ENCODE measurements at places on chromosomes 6 and 20.

DNA sequence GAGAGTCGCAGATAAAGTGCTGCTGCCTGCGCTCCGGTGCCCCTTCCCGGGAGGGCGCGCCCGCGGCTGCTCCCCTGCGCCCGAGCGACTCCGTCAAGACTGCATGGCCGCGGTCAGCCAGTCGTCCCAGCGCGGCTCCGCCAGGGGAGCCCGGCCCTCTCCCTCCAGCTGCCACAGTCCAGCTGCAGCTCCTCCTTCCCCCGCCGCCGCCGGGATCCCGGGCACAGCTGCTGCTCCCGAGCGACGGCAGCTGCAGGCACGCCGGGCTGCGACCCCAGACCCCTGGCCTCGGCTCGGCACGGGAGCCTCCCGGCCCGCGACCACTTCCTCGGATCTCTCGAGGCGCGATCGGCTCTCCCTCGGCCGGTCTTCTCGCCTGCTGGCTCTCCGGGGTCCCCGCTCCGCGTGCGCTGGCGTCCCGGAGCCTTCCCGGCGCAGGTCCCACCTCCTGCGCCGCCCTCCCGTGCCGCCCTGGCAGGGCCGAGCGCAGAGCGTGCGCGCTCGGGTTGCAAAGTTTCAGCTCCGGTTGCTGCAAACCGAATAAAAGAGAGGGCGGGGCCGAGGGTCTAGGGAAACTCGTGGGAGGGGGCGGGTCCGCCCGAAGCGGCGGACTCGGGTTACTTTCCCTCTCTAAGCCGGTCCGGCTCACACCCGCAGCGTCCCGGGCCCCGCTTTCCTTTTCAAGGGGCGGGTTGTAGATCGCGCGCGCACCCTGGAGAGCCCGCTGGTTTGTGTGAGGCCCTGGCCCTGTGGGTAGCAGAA, at the start of gene CNKSR3:
Gene CNKSR3, minus strand, starts transcription at position 542 of the 762 bp plus-strand sequence. CDS start 571 bp downstream, outside the sequence.
- no peak for DNase-seq

- DNase-seq: no peak
These were observed 84.7 kb upstream of the MRAP2 start for GRCh38 chr6:83948851-83949250.

GRCh38 chr20:59813948-59814839, 119.2 kb downstream of the SYCP2 start:
- DNase-seq: no peak

DNA sequence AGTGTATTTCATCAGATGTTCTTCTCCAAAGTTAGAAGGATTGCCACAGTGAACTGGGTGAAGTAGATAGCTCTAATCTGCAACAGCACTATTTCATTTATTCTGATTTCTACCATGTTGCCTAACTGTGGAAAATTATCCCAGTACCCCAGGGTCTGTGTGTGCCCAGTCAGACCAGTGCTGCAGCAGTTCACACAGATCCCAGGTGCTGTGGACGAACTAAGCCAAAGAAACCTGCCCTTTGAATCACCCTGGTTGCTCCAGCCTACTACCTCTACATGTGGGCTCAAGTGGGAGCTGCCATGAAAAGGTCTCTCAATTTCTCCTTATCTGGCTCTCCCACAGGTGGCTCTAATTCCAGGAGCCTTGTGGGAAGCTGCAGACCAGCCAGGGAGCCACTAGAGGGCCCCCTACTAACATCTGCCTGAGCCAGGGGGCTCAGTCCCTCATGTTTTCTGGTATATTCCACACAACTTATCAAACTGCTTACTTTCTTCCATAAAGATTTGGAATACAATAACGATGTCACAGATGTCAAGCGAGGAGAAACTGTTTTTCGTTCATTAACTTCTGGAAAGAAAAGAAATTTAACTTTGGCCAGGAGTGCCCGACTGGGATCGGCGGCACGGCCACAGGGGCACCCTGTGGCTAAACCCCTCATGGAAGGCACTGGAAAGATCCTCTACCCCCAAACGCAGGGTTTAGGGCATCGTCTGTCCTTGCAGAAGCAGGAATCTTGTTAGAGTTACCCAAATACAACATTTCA, 31.6 kb upstream of the LY86 start:
- DNase-seq: no peak

DNA sequence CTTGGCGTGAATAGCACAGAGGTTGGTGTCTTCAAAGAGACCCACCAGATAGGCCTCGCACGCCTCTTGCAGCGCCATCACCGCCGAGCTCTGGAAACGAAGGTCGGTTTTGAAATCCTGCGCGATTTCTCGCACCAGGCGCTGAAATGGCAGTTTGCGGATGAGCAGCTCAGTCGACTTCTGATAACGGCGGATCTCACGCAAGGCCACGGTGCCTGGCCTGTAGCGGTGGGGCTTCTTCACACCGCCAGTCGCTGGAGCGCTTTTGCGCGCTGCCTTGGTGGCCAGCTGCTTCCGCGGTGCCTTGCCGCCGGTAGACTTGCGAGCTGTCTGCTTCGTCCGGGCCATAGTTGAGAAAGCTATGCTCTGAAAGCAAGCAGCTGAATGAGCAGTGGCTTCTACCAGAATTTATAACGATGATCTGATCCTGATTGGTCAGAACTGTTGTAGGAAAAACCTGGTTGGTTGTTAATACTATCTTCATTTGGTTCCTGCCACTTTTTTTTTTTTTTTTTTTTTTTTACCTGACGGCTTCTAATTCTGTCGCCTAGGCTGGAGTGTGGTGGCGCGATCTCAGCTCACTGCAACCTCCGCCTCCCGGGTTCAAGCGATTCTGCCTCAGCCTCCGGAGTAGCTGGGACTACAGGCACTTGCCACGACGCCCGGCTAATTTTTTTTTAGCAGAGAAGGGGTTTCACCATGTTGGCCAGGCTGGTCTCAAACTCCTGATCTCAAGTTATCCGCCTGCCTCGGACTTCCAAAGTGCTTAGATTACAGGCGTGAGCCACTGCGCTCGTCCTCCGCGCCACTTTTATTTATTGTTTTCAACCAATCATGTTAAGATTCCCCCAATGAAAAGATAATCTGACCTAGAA, 21.5 kb downstream of the OR2B2 start:
- peak; percentile 48 for DNase-seq

DNA sequence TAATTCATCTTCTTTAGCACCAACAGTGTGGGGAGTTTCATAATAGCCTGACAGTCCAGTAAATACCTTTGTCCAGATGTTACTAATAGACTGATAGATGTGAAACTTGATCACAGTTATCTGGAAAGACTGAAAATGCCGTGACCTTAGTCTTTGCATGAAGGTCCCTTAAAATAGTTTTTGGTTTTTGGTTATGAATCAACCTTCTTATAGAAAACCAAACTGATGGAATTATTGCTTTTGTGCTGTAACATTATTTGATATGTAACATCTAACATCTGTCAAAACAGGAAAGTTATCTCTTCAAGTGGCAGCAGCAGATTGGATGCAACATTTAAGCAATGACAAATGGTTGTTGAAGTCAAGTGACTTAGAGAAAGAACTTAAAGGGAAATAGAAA, 190.4 kb downstream of the DOK5 start:
- DNase-seq: no peak

GRCh38 chr20:41344938-41345728, 4.5 kb downstream of the LPIN3 start:
- no peak for DNase-seq

DNA sequence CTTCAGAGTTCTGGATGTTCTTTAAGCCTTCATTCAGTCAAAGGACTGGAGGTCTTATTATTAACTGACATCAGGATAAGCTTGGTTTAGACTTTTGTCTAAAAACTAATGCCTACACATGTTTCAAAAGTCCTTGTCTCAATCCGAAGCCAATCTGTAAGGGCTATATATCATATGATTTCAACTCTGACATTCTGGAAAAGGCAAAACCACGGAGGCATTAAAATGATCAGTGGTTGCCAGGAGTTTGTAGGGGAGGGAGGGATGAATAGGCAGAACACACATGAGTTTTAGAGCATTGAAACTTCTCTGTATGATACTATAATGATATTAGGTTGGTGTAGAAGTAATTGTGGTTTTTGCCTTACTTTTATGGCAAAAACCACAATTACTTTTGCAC, 1285.8 kb upstream of the CITED2 start:
- no peak for DNase-seq

DNA sequence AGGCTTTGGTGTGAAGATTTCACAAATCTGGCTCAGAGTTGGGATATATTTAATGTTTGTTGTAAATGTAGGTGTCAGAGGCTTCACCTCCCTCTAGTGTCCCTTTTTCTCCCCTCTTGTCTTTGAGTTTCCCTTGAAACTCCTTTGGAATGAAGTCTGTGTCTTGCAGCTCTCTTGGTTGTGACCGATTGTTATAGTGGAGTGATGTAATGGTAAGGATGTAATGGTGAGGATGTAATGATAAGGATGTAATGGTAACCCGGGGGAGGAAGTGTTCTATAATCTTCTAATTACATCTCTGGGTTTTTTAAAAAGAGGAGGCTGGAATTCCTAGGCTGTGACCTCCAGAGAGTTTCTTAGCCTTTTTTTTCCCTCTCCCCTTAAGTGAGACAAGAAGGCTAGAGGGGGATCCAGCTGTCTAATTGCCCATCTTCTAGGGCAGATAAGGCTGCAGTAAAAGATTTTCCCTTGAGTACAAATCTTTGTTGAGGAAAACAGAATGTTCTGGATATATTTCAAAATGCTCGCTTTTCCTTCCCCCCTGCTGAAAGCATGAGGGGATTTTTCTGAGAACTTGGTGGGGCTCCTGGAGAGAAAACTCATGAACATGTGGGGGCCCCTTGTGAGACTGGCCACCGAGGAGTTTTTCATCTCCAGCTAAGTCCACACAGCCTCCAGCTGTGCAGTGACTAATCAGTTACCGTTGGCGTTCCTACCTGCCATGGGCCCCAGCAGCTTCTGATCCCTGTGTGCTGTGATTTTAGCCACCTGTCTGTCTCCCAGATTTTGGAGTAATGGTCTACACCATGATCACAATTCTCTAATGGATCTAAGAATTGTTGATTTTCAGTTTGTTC, 156.7 kb upstream of the PMEPA1 start:
- no peak for DNase-seq

GRCh38 chr6:42232035-42232434, 14.4 kb upstream of the MRPS10 start:
- no peak for DNase-seq

- no peak for DNase-seq
These were observed 113.3 kb downstream of the SASH1 start for GRCh38 chr6:148455674-148456558.

GRCh38 chr20:9609887-9610502, 95.6 kb downstream of the LAMP5 start:
- DNase-seq: no peak

GRCh38 chr6:4649728-4650127, 126.5 kb upstream of the CDYL start:
- no peak for DNase-seq

DNA sequence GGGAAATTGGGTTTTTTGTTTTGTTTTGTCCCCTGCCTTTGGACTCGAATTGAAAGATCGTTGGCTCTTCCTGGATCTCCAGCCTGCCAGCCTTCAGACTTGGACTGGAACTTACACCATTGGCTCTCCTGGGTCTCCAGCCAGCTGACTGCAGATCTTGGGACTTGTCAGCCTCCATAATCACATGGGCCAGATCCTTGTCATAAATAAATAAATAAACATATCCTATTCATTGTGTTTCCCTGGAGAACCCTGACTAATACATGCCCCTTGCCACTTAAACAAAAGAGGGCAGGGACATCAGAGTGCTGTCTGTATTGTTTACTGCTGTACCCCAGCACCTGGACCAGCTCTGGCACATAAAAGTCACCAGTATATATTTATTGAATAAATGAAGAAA, 101.5 kb downstream of the CAP2 start:
- DNase-seq: no peak

GRCh38 chr6:15530411-15530810, 132.4 kb downstream of the DTNBP1 start:
- DNase-seq: no peak

- DNase-seq: no peak
These were observed 427.5 kb downstream of the PHF3 start for GRCh38 chr6:64062960-64063683.

DNA sequence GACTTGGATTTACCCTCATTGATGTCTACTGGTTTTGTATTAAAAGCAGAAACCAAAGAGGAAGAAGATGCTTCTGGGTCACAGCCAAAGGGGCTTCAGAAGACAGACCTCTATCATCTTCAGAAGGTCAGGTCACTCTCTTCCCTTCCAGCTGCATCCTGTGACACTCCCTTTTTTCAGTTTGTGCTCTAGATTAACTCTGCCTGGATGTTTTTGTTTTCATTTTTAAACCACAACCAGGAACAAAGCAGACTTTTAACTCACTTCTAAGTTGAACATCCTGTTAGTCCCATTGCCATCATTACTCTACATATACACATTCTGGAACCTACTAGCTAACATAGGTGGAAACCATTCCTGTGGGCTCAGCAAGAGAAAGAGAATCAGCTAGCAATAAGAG, 45.2 kb downstream of the AKIRIN2 start:
- DNase-seq: no peak

DNA sequence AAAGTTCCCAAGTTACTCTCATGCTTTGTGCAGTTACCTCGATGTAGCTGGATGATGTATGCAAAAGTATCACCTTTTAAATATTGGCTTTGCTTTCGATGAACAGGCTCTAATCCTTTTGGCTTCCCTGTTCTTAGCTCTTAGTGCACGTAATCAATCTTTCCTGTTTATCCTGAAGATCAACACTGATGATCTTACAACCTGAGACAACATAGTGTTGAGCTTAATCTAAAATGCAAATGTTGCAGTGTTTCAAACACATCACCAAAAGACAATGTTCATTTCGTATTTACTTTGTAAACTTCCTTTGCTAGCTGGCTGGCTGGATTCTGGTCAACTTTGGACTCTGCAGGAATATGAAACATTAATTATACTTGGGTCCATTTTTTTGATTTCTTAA, 132.1 kb downstream of the THEMIS start:
- no peak for DNase-seq

GRCh38 chr6:37048851-37049757, 43.6 kb downstream of the FGD2 start:
- peak; percentile 62 for DNase-seq

Data from activated T-helper 1 cell treated with anti-CD3 and anti-CD28 coated beads, Interleukin-2, amount 50 U/mL, for 16 hours (primary cell).